ENCODE measurements at places on chromosomes 3 and 15.

DNA sequence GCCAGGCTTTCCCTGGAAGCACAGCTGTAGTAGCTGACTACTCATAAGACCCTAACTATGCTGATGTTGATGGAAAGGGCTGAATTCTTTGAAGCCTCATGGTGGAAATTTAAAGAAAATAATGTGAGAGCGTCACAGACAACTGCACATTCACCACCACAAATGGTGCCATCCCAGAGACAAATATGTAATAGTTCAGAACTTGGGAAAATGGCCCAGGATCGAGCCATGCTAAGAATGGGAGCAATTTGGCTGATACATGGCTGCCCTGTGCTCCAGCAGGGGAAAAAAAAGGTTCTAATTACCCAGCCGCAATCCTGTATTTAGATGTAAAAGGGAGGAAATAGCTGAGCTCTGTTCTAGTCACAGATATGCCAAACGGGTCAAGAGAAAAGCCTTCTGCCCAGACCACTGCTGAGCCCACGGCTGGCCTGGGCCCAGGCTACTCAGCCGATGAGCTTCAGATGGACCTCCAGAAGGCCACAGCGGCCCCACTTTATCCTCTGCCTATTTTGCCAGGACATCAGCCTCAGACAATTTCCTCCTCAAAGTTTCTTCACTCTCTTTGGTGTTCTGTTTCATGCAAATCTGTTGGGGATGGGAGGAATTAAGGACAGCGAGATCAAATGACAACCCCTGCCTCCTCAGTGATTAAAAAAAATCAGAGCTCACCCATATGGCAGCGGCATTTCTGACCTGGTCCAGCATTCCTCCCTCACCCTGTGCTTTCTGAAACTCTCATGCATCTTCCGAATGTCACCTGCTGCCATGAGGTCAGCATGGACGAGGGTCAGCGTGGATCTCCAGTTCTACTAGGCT, 54.5 kb upstream of the MEX3B start:
- no peak for DNase-seq

- DNase-seq, result no peak
Measured at GRCh38 chr15:71575474-71576045, 234.8 kb upstream of the NR2E3 start.

- DNase-seq, result peak; percentile 5
Measured at GRCh38 chr3:140216249-140216648, 281.3 kb downstream of the CLSTN2 start.

DNA sequence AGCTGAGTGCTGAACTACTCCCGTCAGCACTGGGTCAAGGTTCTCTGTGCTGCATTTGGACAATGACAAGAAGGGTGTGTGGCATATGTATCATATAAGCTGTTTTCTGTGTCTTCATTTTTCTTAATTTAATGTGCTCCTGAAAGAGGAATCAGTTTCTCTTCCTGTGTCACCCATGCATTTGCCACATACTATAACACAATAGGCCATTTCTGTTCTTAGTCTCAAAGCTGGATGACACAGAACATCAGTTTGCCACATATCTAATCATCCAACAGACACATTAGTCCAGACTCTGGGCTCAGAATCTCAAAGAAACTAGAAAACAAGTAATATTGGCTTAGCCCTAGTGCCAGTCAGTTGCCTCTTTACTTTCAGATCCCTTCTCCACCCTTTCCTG, 34.1 kb downstream of the CEP19 start:
- no peak for DNase-seq

DNA sequence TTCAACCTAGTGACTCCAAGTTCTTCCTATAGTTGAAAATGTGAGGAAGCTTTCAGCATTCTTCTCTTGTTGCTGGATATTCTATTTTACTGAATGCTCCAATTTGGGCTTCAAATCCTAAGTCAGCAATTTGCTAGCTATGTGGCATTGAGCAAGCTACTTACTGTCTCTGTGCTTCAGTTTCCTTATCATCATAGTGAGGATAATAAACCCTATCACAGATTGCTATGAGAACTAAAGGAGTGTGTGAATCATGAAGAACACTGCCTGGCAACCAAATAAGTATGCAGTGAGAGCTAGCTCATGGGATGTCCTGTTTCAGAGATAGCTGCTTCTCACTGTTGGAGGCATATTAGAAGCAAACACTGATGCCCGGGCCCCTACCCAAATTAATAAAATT, 163.8 kb upstream of the CDIN1 start:
- DNase-seq, result no peak

GRCh38 chr3:87370007-87370406, 93.6 kb upstream of the POU1F1 start:
- DNase-seq, result no peak

DNA sequence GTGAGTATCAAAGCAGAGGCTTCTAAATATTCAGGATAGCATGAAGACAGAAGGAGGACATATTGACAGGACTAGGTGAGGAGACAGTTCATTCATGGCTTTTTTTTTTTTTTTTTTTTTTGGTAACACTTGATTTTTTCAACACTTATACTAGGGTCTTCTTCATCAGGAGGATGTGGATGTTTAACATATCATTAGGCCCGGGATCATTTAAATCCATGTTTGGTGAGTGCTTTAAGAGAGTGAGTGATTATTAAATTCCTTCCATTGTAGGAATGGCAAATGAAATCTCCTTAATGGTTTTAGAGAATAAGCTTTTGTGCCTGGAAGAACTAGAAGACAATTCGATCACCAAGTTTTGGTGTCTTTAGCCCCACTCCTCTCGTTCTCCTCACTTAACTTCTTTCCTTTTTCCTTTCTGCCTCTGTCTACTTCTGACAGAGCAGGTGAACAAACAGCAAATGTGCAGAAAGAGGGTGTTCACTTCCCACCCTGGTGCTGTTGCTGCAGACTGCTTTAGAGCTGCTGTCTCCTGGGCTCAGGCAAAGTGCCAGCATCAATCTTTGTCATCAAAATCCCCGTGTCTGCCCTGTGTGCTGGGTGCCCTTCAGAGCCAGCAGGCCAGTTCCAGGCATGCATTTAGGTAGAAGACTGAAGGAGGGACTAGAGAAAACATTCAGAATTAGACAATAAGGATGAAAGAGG, 35.6 kb upstream of the RAB11A start:
- no peak for DNase-seq

- no peak for DNase-seq
Measured at GRCh38 chr3:127597020-127597771, 1.0 kb upstream of the MCM2 start.
